ENCODE measurements at places on chromosomes 13 and 19. TPM values are rescaled to one million over a fixed set of nuclear protein-coding genes. Genes with fewer than 3 reads are reported as not detected.

DNA sequence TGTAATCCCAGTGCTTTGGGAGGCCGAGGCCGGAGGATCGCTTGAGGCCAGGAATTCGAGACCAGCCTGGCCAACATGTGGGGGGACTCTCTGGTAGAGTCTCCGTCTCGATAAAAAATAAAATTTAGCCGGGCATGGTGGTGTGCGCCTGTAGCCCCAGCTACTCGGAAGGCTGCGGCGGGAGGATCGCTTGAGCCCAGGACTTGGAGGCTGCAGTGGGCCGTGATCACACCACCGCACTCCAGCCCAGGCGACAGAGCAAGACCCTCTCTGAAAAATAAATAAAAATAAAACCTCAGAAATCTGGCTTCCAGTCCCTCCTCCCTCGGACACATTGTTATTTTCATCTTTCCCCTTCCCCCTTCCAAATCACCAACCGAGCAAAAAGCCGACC lies 332 bp downstream of the IRGQ start:
- no peak for DNase-seq

- no peak for DNase-seq
Measured at GRCh38 chr13:27878274-27878673, 41.5 kb upstream of the PDX1 start.

GRCh38 chr19:14943601-14944000 lies 2.3 kb downstream of the OR7C2 start:
- DNase-seq = no peak

DNA sequence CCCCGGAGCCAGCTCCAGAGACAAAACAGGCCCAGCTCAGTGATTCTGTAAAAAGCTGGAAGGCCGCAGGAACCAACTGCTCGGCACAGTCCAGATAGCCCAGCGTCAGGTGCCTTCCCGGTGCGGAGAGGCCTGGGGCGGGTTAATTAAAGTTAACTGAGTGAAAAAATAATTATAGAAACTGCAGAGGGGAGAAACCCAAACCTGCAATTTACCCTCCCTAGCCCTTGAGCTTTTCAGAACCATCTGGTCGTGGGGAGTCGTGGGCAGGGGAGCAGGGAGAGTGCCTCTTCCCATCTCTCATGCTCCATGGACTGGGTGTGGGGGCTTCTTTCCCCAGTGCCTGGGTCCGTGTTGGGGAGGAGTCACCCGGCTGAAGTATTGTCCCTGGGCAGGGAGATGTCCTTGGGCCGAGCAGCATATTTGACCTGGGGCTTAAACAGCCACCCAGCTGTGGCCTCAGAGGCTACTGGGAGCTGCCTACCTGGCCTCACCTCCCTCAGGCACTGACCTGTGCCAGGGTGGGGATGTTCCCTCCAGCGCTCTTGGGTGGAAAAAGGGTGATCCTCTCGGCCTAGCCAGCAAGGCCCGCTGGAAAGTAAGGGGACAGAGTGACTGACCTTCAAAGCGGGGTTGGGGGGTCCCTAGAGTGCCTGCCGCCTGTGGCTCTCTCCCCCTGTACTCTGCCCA lies 65.9 kb downstream of the CHST8 start:
- DNase-seq = no peak

GRCh38 chr19:45768655-45768983 lies 433 bp downstream of the SIX5 start:
- no peak for DNase-seq

Gene PRR36
- 4.1 TPM for total RNA-seq

GRCh38 chr19:30004403-30004802 lies 62.4 kb downstream of the URI1 start:
- no peak for DNase-seq

Gene KLK5
- not detected for total RNA-seq

Gene ATP4B
- total RNA-seq = not detected
